ENCODE measurements at places on chromosomes 7 and 10.

DNA sequence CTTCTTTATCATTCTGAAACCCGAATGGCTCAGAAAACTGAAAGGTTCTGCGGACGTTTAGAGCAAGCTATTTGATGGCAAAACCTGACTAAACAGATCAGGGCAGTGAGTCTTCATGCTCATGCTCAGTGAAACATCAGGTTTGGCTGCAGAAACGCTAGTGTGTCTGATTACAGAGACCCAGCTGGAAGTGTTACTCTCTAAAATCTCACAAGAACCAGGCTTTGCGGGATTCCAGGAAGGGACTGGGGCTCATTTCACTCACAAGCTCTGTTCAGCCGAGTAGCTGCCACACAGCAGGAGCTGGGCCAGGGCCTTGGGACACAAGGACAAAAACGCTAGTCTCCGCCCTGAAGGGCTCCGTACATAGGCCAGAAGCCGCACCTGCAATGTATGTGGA lies 2.9 kb downstream of the PITRM1 start:
- no peak for DNase-seq

GRCh38 chr10:118966850-118967125 lies 62.7 kb upstream of the NANOS1 start:
- DNase-seq: no peak

DNA sequence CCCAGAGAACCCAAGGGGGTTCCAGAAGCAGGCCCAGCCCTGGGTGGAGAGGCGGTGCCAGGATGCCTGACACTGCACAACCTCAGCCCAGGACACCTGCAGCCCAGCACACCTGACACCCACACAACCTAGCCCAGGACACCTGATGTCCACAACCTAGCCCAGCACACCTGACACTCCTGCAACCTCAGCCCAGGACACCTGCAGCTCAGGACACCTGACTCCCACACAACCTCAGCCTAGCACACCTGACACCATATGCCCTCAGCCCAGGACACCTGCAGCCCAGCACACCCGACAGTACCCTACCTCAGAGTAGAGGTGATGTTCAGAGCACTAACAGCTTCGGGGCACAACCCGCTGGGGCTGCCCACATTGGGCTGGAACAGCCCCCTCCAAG lies 87.3 kb downstream of the PAXIP1 start:
- no peak for DNase-seq

- DNase-seq: no peak
Measured at GRCh38 chr7:151381348-151382078, 28.3 kb downstream of the WDR86 start.

- DNase-seq: no peak
Measured at GRCh38 chr7:40530292-40530691, 395.5 kb downstream of the SUGCT start.

DNA sequence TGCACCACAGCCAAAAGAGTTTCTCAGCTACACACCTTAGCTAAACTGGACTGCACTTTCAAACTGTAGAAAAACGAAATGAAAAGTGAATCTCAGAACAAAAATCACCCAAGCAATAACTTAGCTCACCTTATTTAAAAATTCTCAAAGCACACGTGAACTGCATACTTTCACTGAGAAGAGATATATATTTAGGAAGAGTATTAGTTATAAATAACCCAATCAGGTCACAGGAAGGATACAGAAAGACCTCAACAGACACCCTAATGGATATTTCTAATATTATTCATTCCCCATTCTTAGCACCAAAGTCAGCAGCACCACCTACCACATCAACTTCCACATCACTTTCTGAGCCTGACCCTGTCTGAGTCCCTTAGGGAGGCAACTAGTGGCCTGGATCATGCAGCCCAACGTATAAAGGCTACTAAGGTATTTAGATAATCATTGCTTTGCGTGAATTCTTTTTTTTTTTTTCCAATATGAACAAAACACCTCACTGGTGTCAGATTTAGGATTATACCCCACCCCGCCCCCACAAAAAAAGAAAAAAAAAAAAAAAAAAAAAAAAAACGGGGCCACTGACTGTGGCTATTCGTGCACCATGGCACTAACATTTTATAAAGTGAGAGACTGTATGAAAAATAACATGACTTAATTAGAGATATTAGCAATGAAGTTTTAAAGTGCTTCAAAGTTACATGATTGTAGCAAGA lies 2.6 kb downstream of the ABI1 start:
- no peak for DNase-seq

- DNase-seq: peak; percentile 54
Measured at GRCh38 chr7:54811846-54812254, 52.8 kb upstream of the SEC61G start.

- DNase-seq: no peak
Measured at GRCh38 chr10:79200346-79200745, 131.6 kb downstream of the ZMIZ1 start.

DNA sequence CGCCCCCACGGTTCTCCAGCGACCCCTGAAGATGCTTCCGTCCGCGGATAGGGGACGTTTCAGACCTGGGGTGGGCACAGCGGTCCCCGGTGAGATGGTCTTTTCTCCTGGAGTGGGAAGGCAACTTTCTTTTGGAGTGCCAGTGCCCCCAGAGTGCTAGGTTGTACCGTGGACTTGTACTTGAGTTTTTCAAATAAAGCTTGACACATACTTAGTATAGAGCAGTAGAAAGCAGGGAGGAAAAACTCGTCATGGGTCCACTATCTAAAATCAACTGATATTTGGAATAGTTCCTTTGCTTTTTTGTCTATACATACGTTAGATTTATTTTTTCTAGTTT lies 28.4 kb downstream of the RBM20 start:
- DNase-seq: no peak

DNA sequence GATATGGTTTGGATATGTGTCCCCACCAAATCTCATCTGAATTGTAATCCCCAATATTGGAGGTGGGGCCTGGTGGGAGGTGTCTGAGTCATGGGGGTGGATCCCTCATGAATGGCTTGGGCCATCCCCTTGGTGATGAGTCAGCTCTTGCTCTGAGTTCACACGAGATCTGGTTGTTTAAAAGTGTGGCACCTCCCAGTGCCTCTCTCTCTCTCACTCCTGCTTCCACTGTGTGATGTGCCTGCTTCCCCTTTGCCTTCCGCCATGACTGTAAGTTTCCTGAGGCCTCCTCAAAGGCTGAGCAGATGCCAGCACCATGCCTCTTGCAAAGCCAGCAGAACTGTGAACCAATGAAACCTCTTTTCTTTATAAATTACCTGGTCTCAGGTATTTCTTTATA lies 4.8 kb upstream of the GCK start:
- no peak for DNase-seq

DNA sequence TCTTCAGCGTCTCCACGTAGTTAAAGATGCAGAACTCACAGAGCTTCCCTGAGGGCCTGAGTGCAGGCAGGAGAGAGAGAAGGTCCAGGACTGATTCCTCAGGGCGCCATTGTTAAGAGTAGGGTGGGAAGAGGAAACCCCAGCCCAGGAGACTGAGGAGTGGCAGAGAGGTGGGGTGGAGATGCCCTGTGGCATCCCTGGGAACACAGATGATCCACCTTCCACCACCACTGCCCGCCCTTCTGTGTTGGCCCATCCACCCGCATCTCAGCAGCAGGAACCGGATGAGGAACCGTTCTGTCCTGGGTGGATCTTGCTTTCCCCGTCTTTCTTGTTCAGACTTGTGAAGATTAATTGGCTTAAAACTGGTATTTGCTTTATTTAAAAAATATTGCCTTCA lies 48.3 kb downstream of the PFKP start:
- DNase-seq: no peak

Data from AG09319 (cell line).